Activated T-cell treated with anti-CD3 and anti-CD28 coated beads for 4 hours (primary cell): ENCODE measurements at places on chromosomes 1 and 21.

- DNase-seq, result no peak
These were observed 40.4 kb upstream of the RPL11 start for GRCh38 chr1:23651069-23651808.

DNA sequence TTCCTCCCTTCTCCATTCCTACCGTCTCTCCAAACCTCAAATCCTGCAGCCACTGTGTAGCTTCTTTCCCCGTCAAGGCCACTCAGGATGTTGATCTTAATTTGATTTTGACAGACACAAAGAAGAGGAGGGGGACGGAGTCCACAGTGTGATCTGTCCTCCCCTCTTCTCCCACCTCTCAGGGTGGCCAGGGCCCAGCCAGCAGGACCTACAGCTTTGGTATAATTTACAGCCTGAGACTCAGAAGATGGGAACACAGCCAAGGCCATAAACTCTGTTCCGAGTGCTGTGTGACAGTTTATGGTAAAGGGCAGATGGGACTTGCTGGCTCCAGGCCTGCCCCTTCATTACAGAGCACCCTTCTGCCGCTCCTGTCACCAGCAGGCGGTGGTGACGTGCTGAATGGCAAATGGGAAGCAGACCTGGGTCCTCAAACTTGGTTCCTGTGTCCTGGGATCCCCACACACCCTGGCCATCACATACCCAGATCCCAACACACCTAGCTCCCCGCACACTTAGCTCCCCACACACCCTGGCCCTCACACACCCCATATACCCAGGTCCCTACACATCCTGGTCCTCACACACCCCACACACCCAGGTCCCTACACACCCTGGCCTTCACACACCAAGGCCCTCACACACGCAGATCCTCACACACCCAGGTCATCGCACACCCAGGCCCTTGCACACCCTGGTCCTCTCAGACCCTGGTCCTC lies 71.6 kb downstream of the CD2 start:
- DNase-seq, result no peak

DNA sequence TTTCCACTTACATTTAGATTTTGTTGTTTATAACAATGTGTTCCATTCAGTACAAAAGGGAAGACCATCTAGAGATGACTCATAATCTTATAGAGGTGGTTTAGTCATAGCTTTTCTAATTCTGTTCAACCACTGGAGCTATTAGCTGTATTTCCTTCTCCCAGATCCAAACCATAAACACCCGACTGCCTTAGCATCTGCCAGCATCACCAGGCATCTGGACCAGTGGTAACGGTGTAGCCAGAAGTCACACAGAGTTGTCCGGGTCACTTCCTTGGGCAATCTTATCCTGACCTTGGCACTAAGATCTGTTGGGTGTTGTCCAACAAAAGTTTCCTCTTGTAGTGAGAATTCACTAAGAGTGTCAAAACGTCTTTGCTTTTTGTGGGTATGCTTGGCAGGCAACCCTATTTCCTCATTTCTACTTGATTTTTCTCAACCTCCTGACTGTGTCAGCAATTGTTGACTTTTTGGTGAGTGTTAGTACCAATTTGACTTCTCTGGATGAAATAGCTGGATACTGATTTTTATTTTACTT lies 372.1 kb upstream of the B3GALT2 start:
- no peak for DNase-seq

DNA sequence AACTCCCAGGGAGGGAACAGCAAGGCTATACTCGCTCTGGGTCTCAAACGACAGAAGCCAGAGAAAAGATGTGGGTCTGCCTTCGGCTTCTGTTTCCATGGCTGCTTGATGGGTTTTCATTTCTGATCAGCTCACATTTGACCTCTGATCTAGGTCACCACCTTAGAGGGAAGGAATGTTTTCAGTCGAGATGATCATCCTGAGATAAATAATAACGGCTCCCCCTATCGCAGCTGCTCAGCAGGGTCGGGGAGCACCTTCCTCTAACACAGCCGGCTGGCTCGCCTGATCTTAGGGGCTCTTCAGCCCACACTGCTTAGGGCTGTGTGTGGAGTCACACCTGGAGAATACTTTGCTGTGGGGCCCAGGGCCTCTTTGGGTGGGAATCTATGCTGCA lies 53.1 kb upstream of the ZNF648 start:
- DNase-seq, result no peak

GRCh38 chr1:216937491-216937890 lies 214.3 kb upstream of the ESRRG start:
- no peak for DNase-seq

- DNase-seq, result no peak
These were observed 43.4 kb downstream of the PARP1 start for GRCh38 chr1:226364514-226364899.

DNA sequence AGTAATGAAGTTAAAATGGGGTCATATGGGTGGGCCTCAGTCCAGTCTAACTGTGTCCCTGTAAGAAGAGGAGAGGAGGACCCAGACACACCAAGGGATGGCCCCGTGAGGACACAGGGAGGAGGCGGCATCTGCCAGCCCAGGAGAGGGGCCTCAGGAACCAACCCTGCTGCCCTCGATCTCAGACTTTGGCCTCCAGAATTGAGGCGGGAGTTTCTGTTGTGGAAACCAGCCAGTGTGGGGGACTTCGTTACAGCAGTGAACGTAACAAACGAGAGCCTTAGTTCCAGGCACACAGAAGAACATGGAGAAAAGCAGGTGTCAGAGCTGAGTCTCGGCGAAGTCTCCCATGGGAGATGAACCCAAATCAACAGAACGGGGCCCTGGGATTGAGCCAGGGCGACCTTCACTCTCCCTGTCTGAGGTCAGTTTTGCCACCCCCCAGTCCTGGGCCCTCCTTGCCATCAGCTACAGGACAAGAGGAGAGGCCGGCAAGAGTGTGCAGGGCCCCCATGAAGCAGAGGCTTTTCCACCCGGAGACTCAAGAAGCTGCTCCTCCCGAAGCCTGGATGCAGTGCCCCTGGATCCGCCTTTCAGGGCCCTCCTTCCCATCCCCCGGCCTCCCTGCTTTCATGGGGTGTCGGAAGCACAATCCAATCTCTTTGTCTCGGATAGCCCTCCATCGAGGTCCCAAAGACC lies 36.6 kb downstream of the TFF3 start:
- DNase-seq, result no peak

- DNase-seq, result no peak
These were observed 2.8 kb downstream of the SIPA1L2 start for GRCh38 chr1:232627171-232627570.

GRCh38 chr1:64423526-64423925 lies 46.4 kb upstream of the CACHD1 start:
- no peak for DNase-seq

DNA sequence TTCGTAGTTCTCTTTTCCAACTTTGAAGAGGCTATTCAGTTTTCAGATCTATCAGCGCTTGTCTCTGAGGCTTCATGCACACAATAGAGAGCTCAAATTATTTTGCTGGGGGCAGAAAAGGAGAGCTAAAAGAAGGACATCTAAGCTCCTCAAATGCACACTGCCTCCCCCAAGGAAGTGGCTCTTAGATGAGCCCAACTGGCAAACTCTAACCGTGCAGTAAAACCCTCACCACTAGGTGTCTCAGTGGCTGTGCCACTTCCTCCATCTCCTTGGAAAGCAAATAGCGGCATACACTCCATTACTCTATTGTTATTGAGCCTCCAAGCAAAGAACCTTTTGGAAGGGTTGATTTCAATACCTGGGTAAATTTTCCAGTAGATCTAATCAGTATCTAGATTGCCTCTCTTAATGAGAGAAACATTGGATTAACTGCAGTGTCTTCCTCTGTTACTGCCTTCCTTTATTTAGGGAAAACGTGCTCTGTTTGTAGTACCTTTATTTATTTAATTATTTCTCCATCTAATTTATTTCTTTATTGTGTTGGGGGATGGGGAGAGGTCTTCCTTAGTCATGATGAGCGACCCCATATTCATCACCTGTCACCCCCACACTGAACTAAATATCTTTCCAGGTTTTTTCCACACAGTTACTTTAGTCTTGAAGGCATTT lies 9.2 kb upstream of the SFPQ start:
- peak; percentile 57 for DNase-seq

- DNase-seq, result no peak
These were observed 1.9 kb upstream of the PRMT2 start for GRCh38 chr21:46633566-46633965.

DNA sequence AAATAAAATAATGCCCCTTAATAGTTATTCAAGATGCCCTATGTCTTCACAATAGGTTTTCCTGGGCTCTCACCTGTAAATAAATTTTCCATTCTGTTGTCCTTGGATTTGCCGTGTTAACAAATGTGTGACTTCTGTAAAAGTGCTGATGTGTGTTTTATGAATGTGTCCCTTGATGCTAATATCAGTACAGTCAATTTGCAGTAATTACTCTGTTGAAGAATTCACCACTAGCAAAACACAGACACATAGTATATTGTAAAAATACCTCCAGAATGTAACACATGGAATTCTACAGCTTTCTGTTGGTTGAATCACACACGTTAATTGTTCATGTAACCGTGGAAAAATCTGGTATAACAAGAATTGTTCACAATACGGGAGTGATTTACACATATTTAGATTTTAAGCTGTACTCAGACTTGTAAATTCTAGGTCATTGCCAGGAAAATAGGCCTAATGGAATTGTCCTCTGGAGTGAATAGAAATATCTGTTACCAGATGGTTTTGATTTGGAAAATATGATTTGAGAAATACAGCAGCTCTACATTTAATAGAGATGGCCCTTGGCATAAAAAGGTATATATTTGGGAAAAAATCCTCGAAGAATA lies 36.7 kb upstream of the KCNK2 start:
- DNase-seq, result no peak

DNA sequence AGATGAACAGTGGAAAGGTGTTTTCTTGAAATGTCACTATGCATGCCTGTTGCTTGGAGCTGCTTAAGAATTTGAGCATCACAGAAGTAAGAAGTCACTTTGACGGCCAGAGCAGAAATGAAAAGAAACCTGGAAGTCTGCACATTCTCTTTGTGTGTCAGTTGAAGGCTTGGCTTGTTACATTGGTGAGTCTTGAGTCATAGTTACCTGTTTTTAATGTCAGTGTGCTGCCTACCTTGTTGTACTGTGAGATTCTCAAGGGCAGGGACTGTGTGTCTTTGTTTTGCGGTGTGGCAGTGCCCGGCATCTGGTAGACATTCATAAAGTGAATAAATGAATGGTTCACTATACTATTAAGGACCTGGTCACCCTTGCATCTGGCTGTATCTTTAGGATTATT lies 9.9 kb downstream of the OTUD3 start:
- no peak for DNase-seq

GRCh38 chr1:45394342-45394741 lies 54.1 kb upstream of the MUTYH start:
- no peak for DNase-seq

DNA sequence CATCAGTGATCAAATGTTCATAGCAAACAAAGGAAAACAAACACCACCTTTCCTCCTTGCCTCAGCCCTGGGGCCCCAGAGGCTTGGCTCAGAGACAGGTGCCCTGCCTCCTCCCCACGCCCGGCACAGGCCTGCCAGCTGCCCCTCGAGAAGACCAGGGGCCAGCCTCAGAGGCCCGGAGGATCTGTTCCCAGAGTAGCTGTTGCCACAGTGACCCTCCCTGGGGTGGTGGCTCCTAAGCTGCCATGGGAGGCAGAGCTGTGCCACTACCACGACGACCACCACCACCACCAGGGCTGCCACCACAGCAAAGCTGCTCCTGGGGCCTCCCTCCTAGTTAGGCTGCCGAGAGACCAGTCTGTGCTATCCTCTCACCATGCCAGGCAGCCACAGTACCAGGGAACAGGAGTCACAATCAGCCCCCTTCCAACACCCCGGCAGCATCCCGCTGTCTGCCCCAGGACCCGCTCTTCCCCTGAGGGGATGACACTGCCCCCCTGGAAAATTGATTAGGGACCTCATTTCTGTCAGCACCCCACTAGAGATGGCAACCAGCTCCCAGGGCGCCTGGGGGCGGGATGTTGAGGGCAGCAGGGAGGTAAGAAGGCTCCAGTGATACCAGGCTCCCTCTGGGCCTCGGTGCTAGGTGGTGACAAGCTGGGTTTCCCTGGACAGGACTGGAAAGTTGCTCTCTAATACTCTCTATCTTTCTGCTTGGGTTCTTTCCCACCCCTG lies 30.5 kb downstream of the KCNC4 start:
- no peak for DNase-seq

DNA sequence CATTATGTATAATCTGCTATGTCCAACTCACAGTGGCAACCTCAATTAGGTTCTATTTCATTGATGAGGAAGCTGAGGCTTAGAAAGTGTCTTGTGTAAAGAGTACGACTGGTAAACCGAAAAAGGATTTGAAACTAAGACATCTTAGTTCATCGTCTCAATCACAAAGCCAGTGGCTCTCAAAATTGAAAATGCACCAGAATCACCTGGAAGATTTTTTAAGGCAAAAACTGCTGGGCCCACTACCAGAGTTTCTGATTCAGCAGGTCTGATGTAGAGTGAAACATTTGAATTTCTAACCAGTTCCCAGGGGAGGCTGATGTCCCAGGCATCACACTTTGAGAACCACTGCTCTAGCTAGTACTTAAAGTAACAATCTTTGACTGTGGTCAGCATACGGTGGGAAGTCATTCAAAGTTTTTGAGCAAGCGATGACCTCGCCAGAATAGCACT lies 5.2 kb upstream of the LRRC53 start:
- no peak for DNase-seq

DNA sequence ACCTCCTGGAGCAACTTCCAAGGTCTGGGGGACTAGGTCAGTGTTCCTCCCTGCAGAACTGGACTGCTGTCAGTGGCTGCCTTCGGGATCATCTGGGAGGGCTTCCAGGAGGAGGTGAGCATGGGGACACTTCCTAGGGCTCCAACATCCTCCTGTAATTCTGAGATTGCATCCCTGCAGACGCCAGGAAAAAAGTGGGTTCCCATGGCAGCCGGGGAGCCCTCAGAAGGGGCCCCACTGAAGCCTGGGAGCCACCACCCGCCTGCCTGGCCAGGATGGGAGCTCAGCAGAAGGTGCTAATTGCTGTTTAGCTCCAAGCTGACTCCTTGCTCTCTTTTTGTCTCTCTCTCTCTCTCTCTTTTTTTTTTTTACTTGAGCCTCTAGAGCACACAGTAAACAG lies 16.1 kb upstream of the ARF1 start:
- DNase-seq, result no peak

- no peak for DNase-seq
These were observed 12.5 kb downstream of the ACTRT2 start for GRCh38 chr1:3033790-3034090.

GRCh38 chr1:195791796-195792195 lies 816.4 kb downstream of the KCNT2 start:
- no peak for DNase-seq

- DNase-seq, result no peak
These were observed 1526.3 kb downstream of the PLA2G4A start for GRCh38 chr1:188355082-188355481.

DNA sequence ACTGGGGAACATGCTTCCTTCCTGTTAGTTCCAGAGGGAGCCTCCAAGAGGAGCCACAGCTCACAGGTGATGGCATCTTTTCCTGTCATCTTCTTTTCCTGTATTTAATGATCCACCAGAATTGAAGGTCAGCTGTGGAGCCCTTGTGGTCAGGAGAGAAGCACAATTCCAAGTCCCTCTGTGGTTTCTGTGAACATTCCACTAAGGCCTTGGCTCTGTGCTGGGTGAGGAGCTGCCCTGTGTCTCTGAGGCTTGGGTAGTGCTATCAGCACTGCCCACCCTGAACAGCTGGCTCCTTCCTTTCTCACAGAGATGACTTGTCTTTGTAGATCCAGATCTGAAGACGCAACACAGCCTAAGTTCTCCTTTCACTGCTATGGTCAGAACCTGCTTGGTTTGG lies 141.9 kb upstream of the MAP1LC3C start:
- DNase-seq, result no peak

GRCh38 chr21:38806942-38807284 lies 1.2 kb downstream of the ETS2 start:
- no peak for DNase-seq
